ENCODE measurements at places on chromosomes 1 and 21.

DNA sequence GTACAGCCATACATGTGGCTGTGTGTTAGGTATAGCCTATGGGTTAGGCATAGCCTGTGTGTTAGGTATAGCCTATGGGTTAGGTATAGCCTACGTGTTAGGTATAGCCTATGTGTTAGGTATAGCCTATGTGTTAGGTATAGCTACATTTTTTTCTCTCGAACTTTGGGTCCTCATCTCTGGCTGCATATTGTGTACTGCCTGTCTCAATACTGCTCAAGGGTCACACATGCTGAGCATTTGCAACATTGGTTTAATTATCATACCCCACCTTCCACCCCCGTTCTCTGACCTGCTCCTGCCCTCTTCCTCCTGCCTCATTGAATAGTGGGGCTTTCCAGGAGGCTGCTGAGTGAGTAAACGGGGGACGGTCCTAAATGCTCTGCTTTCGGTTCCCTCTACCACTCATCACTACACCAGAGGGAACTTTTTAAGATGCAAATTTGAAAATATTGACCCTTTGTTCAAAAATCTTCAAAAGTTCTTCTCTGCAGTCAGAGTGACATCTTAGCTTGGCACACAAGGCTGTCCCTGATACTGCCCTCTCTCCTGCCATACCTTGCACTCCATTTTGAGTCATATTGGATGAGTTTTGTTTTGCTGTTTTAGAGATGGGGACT lies 17.8 kb downstream of the OR2B11 start:
- DNase-seq: no peak

- DNase-seq: no peak
Observed at GRCh38 chr1:84145068-84145467, 997 bp downstream of the PRKACB start.

GRCh38 chr1:9008236-9008635 lies 18.0 kb downstream of the SLC2A7 start:
- DNase-seq: no peak

- DNase-seq: no peak
Observed at GRCh38 chr1:232292818-232293217, 337.1 kb downstream of the SIPA1L2 start.

DNA sequence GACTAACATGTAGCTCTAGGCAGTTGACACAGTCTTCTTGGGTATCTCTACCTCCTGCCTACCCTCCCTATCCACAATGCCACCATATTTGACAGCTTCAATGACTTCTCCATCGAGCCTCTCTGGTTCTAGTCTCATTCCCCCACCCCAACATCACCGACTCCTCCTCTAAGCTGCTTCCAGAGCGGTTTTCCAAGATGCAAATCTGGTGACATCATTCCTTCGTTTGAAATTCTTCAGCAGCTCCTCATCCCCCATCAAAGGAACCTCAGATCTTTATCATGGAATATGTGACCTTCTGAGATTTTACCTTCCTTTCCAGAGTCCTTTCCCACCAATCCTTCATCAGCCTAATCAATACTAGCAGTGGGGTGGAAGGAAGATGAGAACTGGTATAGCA lies 352.4 kb upstream of the RUNX1 start:
- DNase-seq: no peak

- no peak for DNase-seq
Observed at GRCh38 chr1:151807131-151807530, 1.9 kb upstream of the LINGO4 start.

GRCh38 chr1:191636345-191636744 lies 521.9 kb upstream of the RGS18 start:
- DNase-seq: no peak

- no peak for DNase-seq
Observed at GRCh38 chr1:168767894-168768584, 39.0 kb upstream of the DPT start.

DNA sequence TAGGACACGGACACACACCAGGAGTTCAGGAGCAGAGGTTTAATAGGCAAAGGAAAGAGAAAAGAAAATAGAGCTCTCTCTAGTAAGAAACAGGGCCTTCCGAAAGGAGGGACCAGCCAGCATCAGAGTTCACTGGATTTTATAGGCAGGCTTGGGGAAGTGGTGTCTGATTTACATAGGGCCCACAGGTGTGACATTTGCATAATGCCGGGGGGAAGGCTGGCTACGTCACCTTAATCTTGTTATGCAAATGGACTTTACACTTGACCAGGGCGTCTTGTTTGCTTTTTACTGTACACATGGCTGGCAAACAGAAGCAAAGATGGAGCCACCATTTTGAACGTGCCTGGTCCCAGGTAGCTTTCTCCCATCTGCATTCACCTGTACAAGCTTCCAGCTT lies at the start of gene OR14A16:
OR14A16 (minus strand) TSS at position 97 of the 400 bp plus-strand sequence. CDS start 8,390 bp downstream, outside the sequence.
- DNase-seq: no peak

GRCh38 chr21:46461909-46462308 lies 3.2 kb downstream of the DIP2A start:
- DNase-seq: no peak

- DNase-seq: no peak
Observed at GRCh38 chr21:15390049-15390448, 325.2 kb upstream of the NRIP1 start.

- no peak for DNase-seq
Observed at GRCh38 chr1:90580176-90580575, 136.9 kb downstream of the BARHL2 start.

- DNase-seq: no peak
Observed at GRCh38 chr1:109787211-109787844, 23.6 kb upstream of the EPS8L3 start.

GRCh38 chr21:42747276-42747701 lies 93.9 kb downstream of the PDE9A start:
- no peak for DNase-seq

DNA sequence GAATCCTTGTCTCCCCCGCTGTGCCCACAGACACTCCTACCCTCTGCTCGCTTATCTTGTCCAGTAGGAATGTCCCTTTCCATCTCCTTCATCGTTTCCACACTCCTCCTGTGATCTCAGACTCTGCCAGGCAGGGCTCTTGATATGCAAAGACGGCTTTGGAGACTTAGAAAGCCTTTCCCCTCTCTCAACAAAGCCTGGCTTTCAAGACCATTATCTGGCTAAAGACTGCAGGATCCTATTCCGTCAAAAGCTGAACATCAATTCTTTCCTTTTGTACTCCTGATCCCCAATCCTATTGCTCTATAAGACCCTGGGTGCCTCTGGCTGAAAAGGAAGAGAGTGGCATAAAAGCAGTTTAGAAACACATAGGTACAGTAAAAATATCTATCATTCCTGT lies 63.9 kb downstream of the SDC3 start:
- DNase-seq: no peak

DNA sequence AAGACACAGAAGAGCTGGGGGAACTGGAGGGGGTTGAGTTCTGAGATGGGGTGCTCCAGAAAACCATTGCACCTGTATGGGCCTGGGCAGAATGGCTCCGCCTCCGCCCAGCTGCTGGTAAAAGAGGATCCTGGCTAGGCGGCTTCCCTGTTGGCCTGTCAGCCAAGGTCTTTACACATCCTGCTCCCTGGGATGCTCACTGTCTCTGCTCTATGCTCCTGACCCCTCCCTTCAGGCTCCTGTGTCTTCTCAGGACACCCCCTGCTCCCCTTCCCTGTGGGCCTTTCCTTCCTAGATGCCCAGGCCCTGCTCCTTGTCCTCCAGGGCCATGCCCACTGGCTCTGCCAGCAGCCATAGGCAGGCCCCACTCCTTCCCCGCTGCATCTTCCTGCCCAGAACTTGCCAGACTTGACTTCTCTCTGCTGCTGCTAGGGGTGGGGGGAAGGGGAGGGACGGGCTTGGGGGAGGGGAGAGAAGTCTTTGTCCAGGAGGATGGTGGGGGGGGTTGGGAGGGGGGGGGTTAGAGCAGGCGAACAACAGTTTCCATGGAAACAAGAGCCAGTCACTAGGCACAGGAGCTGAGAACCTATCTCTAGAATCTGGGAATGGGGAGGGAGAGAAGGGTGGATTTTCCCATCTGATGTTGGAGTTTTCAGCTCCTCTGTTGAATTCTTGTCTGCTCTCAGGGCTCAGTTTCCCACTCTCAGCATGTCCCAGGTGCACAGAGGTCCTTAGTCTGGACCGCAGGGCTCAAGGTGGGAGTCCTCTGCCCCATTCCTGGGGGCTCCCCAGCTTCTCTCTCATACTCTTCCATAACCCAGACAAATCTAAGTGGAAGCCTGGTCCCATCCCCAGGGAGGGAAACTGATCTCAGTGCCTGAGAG lies 10.6 kb downstream of the CELSR2 start:
- no peak for DNase-seq

GRCh38 chr1:95073446-95073845 lies 695 bp upstream of the ALG14 start:
- no peak for DNase-seq

DNA sequence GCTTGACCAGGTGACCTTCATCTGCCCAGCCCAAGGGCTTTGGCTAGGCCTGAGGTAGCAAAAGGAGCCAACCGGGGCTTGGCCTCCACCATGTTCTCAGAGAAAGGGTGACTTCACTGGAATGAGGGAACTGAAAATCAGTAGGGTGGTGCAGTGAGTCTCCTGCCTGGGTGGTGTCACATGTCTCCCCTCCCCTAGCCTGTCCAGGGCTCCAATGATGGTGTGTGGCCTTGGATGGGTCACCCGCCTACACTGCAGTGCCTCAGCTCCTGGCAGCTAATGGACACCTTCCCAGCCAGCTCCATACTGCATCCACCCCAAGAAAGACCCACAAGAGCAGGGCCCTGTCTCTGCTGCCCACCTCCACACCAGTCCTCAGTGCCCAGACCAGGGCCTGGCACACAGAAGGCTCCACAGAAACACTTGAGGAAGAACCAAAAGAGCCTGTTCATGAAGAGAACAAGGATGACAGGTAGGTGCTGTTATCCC lies 678.7 kb downstream of the MATN1 start:
- DNase-seq: no peak

DNA sequence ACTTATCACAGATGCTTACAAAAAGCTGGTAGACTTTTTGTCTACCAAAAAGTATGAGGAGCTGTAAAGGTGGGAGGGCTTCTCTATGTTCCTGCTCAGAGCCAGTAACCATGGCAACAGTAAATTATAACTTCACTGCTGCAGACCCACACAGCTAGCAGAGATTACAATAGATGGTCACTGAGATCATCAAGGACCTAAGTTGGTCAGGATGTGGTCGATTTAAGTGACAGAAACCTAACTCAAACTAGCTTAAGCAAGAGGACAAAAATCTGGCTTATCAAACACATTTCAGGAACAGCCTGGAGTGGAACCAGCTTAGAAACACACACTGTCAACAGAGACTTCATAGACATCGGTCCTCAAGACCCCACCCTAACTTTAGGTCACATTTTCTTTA lies 113.4 kb upstream of the ATP1A1 start:
- no peak for DNase-seq

DNA sequence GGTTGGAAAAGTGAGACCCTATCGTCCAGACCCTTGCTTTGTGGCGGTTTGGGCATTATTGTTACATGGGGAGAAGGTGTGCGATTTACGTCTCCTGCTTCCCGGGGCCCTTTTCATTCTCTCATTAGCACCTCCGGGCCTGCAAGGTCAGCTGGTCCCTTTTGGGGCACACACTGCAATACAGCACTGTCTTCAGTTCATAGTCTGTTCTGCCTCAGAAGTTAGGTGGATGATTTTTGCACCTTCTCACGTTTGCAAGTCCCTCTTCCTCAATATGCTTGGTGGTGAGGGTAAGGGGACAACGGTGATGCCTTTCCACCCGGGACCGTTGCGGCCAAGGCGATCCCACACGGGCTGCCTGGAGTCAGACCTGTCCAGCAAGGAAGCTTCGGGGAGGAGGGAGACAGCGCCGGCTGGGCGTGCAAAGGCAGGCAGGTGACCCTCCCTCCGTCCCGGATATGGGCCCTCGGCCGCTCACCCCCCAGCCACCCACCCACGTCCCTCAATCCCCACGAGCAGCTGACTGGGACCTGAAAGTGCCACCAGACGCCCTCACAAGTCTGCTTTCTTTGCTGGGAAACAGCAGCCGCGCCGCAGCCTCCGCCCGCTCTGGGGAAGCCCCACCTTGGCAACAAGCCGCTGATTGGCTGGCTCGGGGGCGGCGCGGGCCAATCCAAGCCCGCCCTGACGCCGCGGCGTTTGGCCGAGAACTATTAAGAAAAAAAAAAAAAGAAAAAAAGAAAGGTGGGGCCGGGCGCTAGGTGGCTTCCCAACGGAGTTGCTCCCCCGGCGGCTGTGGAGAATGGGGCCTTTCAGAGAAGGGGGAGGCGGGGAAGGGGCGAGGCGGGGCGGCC lies 21.7 kb downstream of the BTG2 start:
- peak; percentile 94 for DNase-seq

DNA sequence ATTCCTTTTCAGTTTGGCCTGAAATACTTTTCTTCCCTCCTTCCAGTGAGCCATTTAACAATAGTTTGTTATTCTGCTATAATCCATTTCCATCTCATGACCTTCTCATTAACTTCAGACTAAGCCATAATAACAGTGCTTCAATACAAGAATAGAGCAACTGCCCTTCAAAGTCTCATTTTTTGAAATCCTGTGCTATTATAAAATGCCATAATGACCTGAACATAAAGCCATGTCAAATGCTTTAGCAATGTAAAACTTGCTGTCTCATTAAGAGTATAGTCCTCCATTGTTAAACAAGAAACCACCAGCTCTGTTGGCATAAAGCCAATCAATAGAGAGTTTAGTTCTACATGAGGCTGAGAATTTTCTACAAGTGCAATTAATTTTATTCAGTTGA lies 9.6 kb upstream of the PIGK start:
- no peak for DNase-seq

- DNase-seq: no peak
Observed at GRCh38 chr21:16908077-16908476, 604.8 kb upstream of the CXADR start.

GRCh38 chr1:26190373-26190987 lies at the start of gene CATSPER4:
Gene CATSPER4, plus strand, starts transcription at chr1:26190602. Its CDS starts 26 bp downstream, at chr1:26190628.
- DNase-seq: no peak

DNA sequence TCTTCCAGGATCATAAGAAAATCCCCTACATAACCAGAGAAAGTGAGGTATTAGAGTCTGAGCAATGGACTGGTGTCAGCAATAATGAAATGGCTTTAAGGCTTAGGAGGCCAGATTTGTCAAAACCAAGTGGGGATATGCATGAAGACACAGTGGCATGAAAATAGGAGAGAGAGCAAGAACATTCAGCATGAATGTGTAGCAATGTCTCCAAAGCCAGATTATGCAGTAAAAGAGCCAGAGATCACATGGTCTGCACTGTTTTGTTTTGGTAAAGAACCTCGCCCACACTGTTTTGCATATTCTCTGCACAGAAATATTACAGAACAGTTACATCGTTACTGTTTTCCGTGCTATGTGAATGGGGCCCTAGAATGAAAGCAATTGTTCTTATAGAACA lies 589.4 kb downstream of the PLPP3 start:
- no peak for DNase-seq

Data from stimulated activated CD8-positive, alpha-beta memory T cell treated with anti-CD3 and anti-CD28 coated beads, Interleukin-4, amount 100 ng/mL, for 48 hours (primary cell).